Liver (tissue), 10 donors: ENCODE measurements at places on chromosomes 5 and 9. TPM values are rescaled to one million over a fixed set of nuclear protein-coding genes. Genes with fewer than 3 reads are reported as not detected.

- DNase-seq = no peak
Observed at GRCh38 chr9:91930475-91930874, 19.6 kb downstream of the ROR2 start.

DNA sequence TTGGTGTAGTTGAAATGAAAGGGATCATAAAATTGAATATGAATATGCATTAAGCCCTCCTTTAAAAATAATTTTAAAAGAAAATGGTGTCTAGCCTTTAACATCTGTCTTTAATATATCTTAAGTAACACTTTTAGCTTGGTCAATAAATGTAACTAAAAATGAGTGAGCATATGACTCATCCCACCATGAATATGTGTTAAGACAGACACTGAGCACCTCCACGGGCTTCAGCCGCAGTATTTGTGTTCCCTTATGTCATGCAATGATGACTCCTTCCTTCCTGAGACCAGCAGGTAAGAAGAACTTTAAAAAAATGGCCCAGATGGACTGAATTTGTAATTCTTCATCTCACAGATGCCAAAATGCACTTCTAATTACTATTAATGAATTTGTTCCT lies 563.2 kb downstream of the NR2F1-AS1 start:
- no peak for DNase-seq

DNA sequence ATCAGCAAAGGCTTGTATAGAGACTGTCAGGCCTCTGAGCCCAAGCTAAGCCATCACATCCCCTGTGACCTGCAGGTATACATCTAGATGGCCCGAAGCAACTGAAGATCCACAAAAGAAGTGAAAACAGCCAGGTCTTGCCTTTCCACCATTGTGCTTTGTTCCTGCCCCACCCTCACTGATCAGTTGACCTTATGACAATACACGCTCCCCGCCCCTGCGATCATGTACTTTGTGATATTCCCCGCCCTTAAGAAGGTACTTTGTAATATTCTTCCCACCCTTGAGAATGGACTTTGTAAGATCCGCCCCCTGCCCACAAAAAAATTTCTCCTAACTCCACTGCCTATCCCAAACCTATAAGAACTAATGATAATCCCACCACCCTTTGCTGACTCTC lies 18.6 kb upstream of the NPM1 start:
- no peak for DNase-seq

- DNase-seq = no peak
Observed at GRCh38 chr9:86662890-86663468, 284.3 kb downstream of the GAS1 start.

- DNase-seq = no peak
Observed at GRCh38 chr5:152462021-152462721, 57.1 kb upstream of the NMUR2 start.

DNA sequence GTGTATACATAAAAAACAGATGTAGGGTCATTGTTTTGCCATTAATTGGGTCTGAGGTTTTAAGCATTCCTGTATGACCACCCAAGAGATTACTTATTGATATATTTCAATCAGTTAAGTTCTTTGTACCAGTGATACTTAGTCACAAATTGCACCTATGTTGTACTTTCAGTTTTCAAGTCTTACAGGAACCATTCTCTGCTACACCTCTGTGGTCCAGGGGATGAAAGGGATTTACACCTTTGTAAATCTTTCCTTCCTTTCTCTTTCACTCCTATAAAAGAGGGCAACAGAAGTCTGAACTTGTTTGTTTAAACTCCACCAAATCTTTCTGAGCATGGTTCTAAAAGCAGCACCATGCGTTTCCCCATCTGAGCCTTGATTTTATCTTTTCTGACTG lies 86.1 kb downstream of the DEPDC1B start:
- no peak for DNase-seq

DNA sequence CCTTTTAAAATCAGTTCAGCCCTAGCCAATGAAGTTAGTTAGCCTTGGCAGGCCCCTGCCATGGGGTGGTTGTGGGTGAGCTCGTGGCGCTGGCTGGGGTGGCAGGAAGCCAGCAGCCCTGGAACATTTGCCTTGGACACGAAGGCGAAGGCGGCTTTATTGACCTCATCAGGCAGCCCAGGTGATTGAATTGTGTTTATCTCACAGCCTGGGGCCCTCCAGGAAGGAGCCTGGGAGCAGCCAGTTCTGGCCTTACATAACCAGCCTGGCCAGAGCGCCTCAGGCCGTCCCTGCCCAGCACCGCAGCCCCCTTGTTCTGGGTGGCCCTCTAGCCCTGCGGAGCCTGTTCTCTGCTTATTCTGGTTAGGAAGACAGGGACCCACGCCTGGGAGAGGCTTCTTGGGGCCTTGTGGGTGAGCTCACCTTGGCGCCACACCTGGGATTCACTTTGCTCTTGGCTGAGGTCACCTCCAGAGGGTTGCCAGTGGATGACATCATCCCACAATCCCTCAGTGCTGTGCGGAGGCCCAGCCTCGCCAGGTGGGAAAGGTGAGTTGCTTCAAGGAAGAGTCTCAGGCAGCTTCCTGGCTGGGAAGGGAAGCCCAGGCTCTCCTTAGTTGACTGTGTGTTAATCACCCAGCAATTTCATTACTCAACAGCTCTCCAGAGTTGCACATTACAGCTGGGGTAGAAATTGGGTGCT lies 54.4 kb upstream of the RPL26L1 start:
- no peak for DNase-seq

DNA sequence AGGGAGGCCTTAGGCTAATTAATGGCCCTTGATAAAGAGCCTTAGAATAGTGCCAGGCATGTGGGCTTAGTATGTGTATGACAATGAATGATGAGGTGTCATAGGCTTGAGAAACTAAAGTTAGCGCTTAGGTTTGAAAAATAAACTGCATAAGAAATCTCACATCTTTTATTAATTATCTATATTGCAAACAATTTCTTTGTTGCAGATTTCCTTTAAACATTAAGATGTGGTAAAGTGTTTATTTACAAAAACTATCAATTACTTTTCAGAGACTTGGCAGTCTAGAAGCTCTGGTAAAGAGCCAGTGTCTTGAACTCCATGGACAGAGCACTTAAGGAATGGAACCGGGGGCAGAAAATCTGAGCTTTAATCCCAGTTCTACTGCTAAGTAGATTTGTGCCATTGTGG lies 23.1 kb downstream of the MAP1B start:
- no peak for DNase-seq

DNA sequence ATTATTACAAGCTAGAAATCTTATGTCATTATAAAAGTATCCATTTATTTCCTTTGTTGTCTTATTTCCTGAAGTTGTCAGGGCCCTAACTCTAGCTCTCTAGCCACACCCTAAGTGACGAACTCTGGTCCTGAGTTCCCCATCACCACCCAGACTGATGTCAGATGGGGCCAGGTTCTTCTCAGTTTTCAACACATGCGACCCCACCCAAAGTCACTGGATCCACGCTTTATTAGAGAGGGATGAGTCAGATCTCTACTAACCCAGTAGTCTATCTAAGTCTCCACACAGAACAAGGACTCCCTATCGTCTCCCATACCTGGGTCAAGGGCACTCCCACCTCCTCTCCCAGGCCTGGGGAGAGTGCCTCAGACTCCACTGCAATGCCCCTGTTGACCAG lies 6.8 kb upstream of the FEM1C start:
- DNase-seq = no peak

GRCh38 chr9:88258024-88258423 lies 119.7 kb upstream of the SPATA31C2 start:
- no peak for DNase-seq

DNA sequence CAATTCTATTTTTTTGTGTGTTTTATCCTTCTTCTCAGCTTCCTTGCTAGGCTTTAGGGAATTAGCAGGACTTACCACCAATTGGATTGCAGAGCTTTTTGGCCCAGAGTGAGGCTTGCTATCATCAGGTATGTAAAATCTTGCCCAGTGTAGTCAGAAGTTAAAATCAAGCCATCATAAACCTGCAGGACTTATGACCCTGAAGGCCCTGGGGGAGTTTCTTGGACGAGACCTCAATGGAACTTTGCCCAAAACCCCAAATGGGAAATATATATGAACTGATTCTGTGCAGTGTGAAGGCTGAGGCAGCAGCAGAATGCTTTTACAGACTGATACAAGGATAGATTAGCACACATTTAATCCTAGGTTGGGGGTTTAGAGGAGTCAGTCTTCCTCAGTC lies 287.0 kb downstream of the SH3GL2 start:
- no peak for DNase-seq

DNA sequence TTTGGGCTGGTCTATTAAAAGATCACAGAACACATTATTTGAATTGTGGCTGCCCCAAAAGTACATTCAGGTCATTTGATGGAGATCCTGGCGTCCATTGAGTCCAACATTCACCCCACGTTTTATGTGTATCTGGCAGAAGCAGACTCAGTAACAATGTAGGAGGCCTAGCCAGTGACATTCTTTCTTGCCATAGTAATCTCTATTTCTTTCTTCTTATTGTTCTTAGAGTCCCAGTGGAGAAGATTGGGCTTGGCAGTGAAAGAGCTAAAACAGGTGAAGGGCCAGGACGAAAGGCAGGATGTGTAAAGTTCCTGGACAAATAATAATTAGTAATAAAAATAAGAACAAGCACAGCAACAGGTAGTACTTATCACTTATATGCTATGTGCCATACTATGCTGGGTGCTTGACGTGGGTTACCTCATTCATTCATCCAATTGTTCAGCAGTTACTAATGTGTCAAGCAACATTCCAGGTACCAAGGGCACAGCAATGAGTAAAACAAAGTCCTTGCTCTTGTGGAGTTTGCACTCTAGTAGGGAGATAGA lies 12.6 kb upstream of the ANKH start:
- no peak for DNase-seq

DNA sequence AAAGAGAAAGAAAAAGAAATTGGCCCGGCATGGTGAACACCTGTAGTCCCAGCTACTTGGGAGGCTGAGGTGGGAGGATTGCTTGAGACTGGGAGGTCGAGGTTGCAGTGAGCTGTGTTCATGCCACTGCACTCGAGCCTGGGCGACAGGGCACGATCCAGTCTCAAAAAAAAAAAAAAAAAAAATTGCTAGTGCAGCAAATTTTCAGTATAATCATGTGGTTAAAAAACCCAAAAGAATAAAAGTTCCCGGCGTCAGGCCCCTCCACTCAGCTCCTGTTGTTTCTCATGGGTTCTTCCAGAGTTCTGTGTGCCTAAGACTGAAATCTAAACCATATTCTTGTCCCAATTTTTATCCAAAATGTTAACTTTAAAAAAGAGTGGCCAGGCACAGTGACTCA lies 49.1 kb downstream of the WNK2 start:
- DNase-seq = no peak

DNA sequence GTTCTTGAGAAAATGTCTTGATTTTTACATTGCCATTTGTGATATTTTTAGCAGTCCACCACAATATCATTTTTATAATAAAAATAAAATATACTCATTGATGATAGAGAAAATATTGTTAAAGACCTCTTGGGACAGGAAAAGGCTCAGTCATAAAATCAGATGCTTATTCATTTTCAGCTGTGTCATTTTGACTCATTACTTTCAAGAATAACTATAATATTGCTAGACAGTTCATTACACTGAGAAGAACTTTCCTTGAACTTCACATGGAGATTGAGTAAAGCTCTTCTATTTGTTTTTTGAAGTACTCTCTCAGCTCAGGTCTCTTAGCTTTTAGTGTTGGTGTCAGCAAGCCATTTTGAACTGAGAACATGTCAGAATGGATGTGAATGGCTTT lies 8.5 kb upstream of the MEIKIN start:
- no peak for DNase-seq

DNA sequence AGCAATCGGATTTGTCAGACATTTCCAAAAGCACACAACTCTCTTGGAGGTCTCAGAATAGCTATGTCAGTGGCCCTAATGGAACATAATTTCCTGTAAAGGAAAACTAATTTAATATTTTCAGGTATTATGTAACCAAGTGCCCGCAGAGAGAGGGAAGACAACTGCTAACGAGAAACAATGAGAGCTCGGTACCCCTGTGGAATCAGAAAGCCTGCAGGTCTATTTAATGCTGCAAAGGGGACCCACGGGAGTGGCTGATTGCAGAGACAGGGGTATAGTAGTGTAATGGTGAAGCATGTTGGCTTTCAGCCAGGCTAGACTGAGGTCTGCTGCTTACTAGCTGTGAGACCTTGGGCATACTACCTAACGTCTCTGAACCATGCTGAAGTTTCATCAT lies 508.1 kb upstream of the BRINP1 start:
- DNase-seq = no peak

GRCh38 chr5:144549580-144549979 lies 378.9 kb downstream of the KCTD16 start:
- DNase-seq = no peak

- DNase-seq = peak; percentile 51
Observed at GRCh38 chr9:87498046-87498810, 561 bp downstream of the DAPK1 start.

DNA sequence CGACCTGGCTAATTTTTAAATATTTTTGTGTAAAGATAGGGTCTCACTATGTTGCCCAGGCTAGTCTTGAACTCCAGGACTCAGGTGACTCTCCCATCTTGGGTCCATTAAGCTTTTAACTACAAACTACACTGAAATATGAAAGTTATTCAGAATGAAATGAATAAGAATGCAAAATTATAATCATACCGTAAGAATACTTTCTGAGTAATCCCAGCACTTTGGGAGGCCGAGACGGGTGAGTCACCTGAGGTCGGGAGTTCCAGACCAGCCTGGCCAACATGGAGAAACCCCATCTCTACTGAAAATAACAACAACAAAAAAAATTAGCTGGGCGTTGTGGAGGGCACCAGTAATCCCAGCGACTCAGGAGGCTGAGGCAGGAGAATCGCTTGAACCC lies 1.1 kb upstream of the ORM1 start:
- no peak for DNase-seq

- no peak for DNase-seq
Observed at GRCh38 chr5:119532637-119533036, 80.3 kb downstream of the HSD17B4 start.

DNA sequence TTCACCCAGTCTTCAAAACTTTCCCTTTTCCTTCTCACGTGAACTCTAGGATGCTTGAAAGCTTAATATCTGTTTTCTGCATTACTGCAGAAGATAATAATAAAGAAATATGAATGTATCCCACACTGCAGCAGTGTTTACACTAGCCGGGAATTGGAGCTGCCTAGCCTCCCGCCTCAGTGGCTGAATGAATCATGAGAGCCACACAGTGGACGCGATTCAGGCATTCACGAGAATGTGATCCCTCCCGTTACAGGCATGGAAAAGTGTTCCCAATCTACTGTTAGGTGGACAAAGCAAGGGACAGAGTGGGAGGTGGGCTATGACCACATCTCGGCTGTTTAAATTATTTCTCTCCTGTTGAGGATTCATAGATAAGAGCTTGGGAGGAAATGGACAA lies 69.4 kb upstream of the CTSL start:
- no peak for DNase-seq

GRCh38 chr5:95791751-95792150 lies 30.8 kb downstream of the GLRX start:
- DNase-seq = no peak

GRCh38 chr5:172648013-172648381 lies 6.9 kb downstream of the NEURL1B start:
- no peak for DNase-seq

- DNase-seq = no peak
Observed at GRCh38 chr5:25850581-25850980, 1187.8 kb downstream of the CDH9 start.

Gene HAPLN1
- polyA plus RNA-seq = not detected

Gene POU5F2
- not detected for polyA plus RNA-seq

Gene SHOC1
- 0.13 TPM for polyA plus RNA-seq

Gene SLC22A4
- 0.25 TPM for polyA plus RNA-seq

Gene GLDC
- polyA plus RNA-seq = 26.7 TPM

Gene ZNF300
- polyA plus RNA-seq = 0.53 TPM

Gene GNAQ
- polyA plus RNA-seq = 6.8 TPM

Gene DBH
- 2.7 TPM for polyA plus RNA-seq

Gene BHMT2
- 326 TPM for polyA plus RNA-seq

Gene LCP2
- 3.6 TPM for polyA plus RNA-seq

Gene ZNF79
- polyA plus RNA-seq = 2.2 TPM

Gene ZNF366
- 0.71 TPM for polyA plus RNA-seq

Gene SLC36A2
- not detected for polyA plus RNA-seq
